GM04504 (cell line): ENCODE measurements at places on chromosomes 1 and 21.

DNA sequence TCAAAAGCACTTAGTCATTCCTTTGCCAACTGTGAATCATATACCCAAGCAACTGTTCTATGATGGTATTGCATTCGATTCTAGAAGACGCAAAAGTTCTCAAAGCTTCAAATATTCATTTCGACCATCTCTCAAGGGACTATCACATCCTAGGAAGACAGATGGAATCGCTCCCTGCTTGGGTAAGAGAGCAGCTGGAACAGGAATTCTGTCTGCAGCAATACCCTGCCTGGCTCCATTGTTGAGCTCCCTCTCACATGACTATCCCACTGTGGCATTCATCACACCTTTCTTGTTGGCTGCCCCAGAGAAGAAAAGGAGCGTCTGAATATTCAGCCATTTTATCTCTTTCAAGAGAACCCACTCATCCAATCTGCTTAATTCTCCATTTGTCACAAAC is 397.7 kb downstream of the NTNG1 start:
- no peak for DNase-seq

- DNase-seq: no peak
These were observed 149.3 kb upstream of the KIAA0040 start for GRCh38 chr1:175341631-175342429.

DNA sequence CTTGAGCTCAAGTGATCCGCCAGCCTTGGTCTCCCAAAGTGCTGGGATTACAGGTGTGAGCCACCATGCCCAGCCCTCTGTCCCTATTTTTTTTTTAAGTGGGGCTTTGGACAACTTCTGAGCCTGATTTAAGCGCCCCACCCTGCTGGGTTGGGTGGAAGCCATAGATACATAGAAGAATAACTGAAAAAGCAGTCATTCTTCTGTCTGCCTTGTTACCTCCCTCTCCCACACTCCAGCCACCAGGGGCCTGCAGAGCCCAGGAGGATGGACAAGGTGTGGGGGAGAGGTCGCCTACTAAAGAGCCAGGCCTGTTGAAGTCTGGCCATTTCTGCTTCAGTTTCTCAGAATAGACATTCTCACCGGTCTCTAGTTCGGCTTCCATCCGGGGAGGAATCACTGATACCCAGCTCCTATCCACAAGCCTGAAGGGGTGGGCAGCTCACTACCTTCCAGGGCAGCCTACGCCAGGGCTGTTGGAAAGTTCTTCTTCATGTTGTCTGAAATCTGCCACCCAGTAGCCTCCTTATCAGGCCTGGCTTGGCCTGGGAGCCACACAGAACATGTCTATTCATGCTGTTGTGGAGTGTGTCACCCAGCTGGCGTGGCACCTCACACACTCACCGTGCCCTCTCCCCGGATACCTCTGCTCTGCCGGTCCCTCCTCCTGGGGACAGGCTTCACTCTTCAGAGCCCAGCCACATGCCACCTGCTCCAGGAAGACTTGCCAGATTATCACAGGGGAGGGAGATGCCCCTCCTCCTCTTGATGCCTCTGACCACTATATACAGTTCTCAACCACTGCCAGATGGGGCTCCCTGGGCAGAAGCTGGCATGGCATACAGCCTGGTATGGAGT is 27.7 kb downstream of the KNCN start:
- DNase-seq: no peak

DNA sequence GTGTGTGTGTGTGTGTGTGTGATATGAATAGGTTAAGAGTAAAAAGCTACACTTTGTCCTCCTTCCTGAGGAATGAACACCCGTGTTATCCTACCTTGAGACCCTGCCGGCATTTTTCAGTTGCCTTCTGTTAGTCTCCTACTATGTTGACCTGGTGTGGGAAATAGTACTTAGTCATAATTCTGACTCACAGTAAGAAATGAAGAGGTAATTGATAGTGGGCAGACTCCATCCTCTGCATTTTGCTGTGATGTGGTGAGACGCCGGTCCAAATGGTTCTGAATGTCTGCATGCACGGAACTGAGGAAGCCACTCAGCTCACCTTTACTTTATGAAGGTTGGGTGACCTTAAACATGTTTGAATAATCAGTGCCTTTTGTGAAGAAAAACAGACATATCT is 12.6 kb downstream of the CD101 start:
- DNase-seq: no peak

- no peak for DNase-seq
These were observed 33.8 kb upstream of the RPL11 start for GRCh38 chr1:23657659-23658275.

- DNase-seq: no peak
These were observed 10.4 kb downstream of the MRTO4 start for GRCh38 chr1:19262047-19262446.

DNA sequence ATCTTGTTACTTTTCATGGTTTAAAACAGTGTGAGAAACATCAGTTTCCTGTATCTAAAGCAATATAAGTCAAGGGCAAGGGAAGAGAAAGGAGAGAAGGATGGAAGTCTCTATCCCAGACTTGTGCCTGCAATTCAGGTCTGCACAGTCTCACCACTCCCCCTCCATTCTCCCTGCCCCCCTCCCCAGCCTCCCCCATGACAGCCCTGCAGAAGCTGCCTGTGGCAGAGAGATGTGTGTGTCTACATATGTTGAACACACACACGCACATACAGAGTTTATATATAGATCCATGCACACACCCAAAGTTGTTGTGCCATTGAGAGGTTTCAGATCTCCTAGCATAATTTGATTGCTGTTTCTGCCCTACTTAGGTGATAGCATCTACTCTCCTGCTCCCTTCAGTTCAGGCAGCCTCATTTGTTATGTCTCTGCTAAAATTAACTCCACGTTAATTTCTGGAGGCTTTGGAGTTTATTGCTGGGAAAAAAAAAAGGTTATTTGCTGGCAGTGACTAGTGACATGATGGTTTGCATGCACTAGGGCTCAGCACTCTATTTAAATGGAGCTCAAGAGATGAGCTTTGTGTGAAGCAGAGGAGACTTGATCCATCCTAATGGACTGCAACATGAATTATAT is 124.9 kb upstream of the SMYD2 start:
- DNase-seq: no peak

GRCh38 chr1:216742625-216743024 is 19.4 kb upstream of the ESRRG start:
- no peak for DNase-seq

- DNase-seq: no peak
These were observed 171.7 kb upstream of the FGGY start for GRCh38 chr1:59125154-59125553.

DNA sequence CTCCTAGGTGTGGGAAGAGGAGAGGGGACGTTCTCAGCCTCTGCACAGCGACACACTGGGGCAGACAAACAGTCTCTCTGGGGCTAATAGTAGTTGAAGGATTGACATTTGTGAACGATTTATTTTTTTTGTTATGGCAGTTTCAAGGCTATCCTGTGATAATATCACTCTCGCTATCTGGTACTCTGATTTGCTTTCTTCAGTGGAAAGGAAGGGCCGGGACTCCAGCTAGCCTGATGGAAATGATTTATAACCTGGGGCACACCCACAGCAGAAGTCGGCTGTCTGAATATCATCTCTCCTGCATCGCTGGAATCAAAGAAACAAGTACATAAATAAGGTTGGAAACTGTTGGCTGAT is 122.7 kb downstream of the KCNN3 start:
- no peak for DNase-seq

- DNase-seq: no peak
These were observed 4.3 kb upstream of the FGGY start for GRCh38 chr1:59292562-59292961.

DNA sequence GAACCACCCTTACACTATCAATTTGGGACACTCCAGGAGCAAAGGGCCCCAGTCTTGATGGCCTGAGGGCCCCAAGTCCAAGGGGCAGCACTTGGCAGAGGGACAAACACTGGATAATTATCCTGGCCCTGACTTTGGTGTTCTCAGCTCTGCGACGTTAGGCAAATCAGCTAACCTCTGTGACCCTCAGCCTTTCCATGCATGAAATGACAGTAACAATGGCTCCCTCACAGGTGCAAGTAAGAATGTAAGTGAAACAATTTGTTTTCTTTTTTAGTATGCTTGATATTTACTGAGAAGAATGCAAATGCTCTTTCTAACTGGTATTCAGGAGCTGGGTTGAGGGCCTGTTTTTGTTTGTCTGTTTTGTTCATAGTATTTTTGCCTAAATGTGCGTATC is 61.6 kb upstream of the PRDX6 start:
- no peak for DNase-seq

- DNase-seq: peak; percentile 18
These were observed 176.5 kb downstream of the C1orf21 start for GRCh38 chr1:184563308-184563707.

DNA sequence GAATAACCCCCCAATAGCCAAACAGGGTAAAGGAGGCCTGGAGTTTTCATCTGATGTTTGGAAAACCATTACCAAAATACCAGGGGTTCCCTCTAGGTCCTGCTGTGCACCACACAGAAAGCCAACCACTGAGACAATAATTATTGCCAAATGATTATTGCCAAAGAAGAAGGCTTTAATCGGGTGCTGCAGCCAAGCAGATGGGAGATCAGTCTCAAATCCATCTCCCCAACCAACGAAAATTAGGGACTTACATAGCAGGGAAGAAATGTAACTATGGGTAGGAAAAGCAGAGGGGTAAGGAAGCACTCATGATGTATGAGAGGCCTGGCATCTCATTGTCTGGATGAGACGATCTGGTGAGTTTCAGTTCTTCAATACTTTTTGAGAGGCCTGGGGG is 28.8 kb upstream of the LPGAT1 start:
- DNase-seq: no peak

DNA sequence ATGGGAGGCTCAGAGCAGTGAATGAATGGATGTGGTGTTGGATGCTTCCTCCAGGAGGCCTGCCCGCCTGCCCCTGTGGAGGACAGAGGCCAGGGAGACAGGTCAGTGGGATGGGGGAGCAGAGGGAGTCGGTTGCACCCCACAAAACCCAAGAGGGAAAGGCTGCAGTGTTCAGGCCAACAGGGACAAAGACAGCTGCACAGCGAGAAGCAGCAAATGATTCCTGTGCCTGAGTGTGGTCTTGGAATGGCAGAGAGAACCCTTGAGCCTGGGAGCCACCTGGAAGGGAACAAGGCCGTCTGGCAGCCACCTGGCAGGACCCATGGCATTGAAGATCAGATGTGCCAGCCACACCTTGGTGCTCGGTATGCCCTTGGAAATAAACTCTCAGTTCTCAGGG is 8.1 kb downstream of the TFF3 start:
- no peak for DNase-seq

DNA sequence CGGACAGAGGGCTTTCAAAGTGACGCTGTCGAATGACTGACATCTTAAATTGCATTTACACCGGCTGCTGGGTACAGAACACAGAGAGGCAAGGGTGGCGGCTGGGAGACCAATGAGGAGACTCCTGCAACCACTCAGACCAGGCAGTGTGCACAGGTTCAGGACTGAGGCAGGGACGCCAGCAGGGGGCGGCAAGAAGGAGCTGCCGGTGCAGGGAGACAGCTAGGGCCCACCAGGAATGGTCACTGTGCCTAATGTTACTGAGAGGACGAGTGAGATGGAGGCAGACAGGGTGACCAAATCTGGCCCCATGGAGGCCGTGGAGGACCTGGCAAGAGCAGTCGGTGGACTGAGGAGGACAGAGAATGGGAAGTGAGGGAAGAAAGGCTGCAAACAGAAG is 23.5 kb downstream of the GLIS1 start:
- DNase-seq: no peak

DNA sequence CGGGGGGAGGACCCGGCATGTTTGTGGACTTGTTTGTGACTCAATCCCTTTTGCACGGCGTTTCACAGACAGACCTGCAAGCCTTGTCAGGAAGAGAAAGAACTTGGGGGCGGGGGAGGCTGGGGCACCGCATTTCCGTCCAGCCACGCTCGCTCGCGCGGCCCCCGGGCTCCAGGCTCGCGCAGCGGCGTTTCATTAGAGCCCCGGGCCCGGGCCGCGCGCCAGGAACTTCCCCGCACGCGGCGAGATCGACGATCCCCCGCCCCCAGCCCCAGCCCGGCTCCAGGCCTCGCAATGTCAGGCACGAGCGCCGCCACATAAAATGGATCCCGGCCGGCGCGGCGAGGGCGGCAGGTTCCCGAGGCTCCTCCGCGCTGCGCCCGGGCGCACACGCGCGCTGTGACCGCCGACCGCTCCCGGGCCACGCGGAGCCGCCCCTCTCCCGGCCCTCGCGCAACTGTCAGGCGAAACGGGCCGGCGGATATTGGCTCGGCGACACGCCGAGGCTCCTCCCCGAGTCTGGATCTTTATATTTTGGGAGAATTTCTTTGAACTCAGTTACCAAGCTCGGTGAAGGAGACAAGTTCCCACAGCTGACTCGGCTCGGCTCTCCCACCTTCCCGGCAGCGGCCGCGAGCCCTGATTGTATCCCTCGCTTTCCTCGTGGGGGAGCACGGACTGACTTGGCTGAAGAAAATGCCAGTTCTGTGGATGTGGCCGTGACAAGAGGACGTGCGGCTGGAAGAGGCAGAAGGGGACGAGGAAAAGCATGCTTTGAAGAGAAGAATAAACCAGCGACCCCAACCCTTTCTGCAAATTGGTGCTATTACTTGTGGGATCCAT is at the start of gene KIF26B:
TSS of gene KIF26B (plus strand) at position 557 of the 843 bp plus-strand sequence. CDS start 440 bp downstream, outside the sequence.
- DNase-seq: no peak

- no peak for DNase-seq
These were observed 147.5 kb downstream of the ROR1 start for GRCh38 chr1:63921359-63921758.

DNA sequence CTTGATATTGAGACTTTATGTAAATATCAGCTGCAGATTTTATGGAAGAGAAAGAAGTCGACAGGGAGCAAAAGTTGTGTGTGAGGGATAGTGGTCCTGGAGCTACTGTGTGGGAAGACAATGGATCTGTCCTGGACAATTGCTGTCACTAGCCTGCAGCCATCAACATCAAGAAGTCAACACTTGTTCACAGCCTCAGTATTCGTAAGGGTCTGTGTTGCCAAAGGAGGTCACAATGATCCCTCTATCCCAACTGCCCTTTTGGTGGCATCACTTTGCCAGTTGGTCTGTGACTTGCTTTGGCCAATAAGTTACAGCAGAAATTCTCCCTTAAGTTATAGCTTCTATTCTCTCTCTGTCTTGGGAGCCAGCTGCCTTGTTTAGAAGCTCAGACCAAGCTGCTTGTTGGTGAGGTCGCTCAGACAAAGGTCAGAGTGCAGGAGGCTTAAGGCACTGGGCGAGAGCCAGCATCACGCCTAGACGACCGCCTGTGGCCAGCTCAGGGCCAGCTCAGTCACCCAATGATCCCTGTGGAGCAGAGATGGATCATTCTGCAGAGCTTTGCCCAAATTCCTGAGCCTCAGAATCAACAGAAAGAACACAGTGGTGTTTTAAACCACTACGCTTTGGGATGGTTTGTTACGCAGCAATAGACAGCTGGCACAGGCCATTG is 134.9 kb downstream of the RHOU start:
- no peak for DNase-seq

DNA sequence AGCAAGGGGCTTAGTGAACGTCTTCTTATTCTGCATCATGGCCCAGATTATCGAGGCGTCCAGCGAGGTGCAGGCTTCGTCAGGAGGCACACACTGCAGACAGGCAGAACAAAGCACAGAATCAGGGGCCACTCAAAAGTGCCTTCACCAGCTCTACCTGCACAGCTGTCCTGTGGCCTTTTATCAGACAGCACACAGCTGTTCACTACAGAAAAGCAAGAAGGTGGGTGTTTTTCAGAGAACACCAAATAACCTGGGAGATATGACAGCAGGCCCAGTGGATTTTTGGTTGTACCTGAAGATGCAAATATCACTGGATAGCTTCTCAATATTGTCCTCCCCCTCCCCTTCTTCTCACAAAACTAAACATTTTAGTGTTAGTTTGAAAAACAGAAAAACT is 177.3 kb downstream of the TGFBR3 start:
- DNase-seq: no peak

- DNase-seq: no peak
These were observed 6.9 kb upstream of the CBR3 start for GRCh38 chr21:36127977-36128376.

GRCh38 chr1:241822846-241823245 is 25.2 kb upstream of the EXO1 start:
- DNase-seq: no peak
